ENCODE measurements at places on chromosomes 2 and 18.
A peak's percentile ranks its signal among the peaks of the same experiment; 100 is the strongest.

DNA sequence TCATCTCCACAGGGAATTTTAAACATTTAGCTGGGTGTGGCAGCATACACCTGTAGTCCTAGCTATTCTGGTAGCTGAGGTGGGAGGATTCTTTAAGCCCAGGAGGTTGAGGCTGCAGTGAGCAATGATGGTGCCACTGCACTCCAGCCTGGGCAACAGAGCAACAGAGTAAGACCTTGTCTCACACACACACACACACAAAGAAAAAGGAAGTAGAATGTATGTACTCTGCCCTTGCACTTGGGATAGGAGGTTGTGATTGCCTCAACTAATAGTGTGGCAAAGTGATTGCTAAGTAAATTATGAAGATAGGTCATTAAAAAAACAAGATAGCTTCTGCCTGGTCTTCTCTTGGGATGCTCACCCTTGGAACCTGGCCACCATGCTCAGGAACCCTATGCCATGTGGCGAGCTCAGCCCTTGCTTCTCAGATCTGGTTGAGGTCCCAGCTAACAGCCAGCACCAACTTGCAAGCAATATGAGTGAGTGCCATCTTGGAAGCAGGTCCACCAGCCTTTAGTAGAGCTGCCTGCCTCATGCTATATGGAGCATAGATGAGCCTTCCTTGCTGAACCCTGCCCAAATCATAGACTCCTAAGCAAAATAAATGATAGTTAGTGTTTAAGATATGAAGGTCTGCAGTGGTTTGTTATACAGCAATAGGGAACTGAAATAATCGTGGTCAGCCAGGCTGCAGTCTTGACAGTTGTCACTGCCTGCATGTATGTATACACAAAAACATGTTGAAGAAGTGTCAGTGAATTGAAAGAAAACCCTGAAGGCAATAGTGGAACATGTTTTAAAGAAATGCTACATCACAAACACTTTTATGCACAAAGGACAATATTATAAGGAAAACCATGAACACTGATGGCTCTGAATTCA, 30.1 kb upstream of the PNO1 start:
- DNase-seq = no peak

- peak; percentile 62 for DNase-seq
Observed at GRCh38 chr2:53880756-53881155, 21.0 kb upstream of the GPR75 start.

GRCh38 chr2:105765415-105766299, 20.9 kb downstream of the NCK2 start:
- no peak for DNase-seq

GRCh38 chr2:221517696-221518151, 54.4 kb downstream of the EPHA4 start:
- DNase-seq = peak; percentile 84

DNA sequence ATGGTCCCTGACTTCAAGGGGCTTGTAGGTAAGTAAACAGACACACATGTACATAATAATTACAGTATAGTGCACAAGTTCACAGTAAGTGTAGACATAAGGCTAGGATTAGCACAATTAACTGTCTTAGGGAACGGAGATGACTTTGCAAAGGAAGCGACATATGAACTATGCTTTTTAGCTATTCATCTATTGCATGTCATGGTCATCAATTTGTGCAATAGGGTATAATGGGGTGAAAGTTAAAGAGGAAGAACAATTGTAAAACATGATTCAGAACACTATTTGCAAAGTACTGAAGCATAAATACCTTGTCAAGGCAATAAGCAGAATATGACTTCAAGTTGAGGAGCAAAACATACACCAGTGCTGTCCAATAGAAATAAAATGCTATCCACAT, 112.3 kb upstream of the SLC8A1 start:
- no peak for DNase-seq

DNA sequence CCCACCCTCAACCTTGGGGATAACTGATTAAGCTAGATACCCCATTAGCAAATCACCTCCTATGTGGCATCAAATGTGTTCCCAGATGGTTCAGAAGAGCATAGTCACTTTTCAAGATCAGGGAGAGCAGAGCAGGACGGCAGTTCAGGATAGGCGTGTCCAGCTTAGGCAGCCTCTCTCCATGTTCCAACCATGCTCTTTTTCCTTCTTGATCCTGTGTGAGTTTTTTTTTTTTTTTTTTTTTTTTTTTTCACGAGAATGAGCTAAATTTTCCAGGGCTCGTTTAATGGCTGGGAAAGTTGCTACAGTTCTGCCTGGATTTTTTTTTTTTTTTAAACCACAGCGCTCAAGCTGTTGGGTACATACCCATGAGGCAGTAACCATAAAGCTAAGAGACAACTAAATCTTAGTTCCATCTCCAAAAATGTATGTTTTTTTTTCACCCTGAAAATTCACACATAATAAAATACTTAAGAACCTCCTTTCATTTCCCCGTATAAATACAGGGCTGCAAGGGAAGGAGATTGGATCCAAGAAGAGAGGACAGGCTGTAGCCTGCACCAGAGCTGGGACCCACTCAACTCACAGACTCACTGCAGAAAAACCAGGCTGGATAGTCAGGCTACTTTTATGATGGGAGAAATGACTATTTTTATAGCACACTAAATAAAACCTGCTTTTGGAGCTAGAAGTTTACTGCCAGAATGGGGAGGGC, 244.3 kb downstream of the SETBP1 start:
- no peak for DNase-seq

DNA sequence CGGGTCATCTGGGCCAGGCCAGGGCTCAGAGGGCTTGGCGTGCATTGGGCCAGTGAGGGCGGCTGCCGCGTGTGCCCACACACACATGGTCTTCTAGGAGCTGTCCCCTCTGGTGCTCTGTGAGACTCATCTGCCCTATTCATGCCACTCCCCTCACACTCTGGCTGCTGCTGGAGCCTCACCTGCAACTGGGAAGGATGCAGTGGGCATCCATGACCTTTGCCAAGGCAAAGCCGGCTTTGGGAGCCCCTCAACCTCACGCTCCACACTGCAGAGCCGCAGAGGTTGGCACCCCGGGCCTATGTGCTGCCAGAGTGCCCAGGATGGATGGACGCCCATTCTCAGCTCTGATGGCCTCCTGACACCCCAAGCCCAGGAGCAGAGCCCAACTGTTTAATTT, 330.2 kb upstream of the SALL3 start:
- no peak for DNase-seq

DNA sequence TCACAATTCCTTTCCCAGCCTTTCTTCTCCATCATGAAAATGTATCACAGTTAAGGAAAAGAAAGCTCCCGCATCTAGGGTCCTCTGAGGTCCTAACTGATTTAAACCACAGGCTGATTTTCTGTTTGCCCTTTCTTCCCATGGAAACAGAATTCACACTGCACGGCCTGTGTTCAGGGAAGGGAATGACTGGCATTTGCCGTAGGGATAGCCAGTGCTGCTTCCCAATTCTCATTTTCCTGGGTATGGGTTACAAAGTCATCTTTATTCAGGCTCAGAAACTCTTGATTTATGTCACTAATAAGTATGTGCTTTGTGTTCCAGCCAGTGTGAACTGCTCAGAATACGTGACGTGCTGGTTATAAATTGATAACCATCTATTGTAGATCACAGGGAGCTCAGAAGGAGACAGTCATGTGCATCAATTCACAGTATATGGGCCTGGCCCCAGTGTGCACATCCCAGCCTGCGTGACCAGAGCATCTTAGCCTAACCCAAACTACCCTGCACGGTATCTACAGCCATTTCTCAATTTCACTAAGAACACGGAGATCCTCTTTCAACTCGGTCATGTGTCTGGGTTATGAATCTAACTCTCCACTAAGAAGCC, 163.3 kb downstream of the LRRC30 start:
- no peak for DNase-seq

DNA sequence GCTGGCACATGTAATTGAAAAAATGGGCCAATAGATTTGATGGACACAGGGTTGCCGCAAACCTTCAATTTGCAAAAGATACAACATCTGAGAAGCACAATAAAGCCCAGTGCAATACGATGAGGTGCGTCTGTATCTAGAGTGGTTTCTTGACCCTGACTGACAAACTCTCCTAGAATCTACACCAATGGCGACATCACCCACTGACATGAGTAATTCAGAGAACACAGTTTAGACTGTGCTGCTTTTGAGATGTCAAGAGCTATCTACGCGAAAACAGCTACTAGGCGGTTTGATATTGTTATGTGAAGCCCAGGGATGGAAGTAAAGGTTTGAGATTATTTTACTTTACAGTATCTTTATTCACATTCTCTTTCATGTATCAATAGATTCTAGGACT, 104.9 kb downstream of the EIPR1 start:
- no peak for DNase-seq

All from astrocyte of the hippocampus (primary cell).